Left ventricle myocardium superior (tissue), 1 donor: ENCODE measurements at places on chromosomes 5 and 9. TPM values are rescaled to one million over a fixed set of nuclear protein-coding genes. Genes with fewer than 3 reads are reported as not detected.

TSSK1B gene
- total RNA-seq, result not detected

FAM193B gene
- total RNA-seq, result 26.4 TPM

GCNT1 gene
- total RNA-seq, result 3.5 TPM

WNK2 gene
- total RNA-seq, result 250 TPM

DNA sequence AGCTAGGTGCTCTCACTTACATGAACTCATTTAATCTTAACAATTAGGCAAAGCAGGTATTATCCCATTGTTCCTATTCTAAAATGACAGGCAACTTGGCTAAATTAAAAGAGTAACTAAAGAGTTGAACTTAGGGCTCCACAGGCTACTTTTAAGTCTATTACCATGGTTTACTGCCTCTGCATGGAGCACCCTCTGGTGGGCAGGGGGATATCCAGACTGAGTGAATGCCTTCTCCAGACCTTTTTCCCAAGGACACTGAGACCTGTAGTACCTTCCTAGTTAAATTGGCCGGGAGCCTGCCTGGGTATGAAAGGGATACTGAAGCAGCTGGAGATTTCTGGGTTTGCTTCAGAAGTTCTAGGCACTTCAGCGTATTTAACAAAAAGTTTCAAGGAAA, 238.1 kb downstream of the ELAVL2 start:
- no peak for DNase-seq

DNA sequence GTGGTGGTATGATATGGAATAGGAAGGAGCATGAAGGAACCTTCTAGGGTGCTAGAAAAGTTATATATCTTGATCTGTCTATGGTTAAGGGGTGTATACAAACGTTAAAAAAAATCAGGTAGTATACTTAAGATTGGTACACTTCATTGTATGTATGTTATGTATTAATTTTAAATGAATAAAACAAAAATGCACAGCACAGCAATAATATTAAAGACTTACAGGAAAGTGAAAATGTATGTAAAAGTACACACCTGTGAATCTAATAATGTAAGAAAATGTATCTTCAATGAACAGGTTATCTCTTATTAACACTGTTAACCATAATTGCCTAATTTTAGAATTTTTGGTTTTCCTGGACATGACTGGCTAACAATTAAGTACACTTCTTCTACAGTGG, 77.2 kb downstream of the HMGCR start:
- DNase-seq, result no peak

GRCh38 chr9:136172412-136173079, 32.4 kb downstream of the LHX3 start:
- DNase-seq, result no peak

DNA sequence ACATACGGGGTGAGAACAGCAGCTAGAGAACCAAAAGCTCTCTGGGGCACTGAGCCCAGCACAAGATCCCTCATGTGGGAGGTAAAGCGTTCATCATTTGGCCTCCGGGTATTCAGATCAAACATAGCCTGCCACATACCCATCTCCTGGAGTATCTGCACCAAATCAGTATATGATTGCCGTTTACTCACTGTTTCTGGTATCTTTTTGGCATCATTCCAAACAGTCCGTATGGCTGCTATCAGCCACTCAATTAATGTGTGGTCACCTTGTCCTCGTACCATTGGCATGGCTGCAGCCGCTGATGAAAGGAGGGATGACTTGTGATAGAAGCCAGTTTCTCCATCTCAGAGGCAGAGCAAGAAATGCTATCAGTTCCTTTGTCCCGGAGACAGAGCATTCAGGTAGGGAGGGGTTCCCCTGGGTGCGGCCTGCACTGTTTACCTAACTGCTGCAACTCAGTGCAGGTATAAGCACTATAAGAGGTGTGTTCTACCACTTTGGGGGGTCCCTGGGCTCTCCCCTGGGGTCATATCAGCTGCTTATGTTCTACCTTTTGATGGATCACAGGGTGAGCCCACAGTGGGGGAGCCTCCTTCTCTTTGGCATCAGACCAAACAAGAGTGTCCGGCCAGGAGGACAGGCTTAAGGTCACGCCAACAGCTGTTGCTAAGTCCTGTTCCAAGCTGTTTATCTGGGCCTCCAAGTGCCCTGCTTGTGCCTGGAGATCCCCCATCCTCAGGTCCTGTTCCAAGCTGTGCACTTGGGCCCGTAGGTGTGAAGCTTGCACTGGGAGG, 9.4 kb downstream of the DMAC1 start:
- DNase-seq, result no peak

DNA sequence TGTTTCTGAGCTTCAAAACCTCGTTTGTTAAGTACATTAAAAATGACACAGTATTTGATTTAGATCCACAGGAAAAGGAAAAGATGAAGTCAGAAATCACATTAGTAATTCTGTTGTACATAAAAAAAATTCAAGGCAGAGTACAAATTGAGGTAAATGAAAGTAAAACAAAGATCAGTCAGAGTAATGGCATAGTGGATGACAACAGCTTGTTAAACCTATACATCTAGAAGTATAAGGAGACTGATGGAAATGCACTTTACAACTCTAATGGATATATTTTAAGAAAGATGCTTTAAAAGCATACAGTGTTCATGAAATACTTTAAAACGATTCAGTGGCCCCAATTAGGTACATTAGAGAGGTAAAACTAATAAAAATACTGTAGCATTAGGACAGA, 631.3 kb upstream of the SEMA6A start:
- no peak for DNase-seq

DNA sequence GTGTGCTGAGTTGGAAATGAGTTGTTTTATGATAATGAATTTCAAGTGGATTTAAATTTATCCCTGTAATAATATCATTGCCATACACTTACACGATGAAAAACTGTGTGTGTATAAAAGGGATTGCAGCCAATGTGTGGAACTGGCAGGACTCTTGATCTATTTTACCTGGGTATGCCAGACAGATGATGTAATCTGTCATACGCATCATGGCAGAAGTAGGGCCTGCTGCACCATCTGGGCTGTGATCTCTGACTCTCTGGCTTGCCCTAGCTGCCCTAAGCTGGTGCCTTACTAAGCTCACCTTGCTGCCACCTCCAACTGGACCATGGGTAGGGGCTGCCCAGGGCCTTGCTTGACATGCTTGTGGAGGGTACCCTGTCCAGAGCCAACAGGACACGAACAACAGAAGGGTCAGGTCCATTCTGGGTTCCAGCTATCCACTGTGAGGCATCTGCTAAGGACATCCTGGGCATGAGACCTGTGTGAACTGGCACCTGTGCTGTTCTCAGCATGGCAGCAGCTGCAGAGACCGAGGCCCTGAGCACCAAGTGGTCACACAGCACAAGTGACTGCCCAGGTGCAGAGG, 184.2 kb downstream of the FSTL4 start:
- DNase-seq, result no peak

DNA sequence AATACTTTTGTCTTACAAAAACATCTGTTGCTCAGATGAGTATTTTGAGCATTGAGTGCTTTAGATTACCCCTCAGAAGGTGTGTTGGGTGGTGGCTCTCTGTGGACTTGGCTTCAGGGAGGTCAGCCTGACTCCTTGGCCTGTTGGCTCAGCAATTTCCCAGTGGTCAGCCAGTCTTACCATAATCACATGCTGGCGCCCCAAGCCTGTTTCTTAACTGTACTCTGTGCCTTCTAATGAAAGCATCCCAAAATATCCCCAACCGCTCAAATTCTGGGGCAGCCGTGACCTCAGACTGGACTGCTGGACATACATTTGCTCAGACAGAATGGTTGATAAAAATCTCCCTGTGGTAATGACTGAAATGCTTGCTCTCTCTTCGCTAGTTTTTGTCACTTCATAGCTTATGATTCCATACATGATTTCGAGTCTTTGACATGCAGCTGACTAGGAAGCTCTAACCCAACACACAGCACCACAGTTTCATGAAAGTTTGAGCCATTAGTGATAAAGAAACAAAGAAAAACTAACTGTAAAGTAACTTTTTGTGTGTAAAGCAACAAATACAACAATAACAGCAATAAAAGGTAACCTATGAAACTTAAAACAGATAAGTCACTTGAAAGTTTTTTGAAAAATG, 562.2 kb upstream of the MEF2C start:
- DNase-seq, result no peak

- DNase-seq, result no peak
These were observed 229.8 kb downstream of the TLE1 start for GRCh38 chr9:81459591-81459990.

- no peak for DNase-seq
These were observed 150.4 kb upstream of the POU5F2 start for GRCh38 chr5:93891491-93892480.
